SW 1271 (cell line): ENCODE measurements at places on chromosomes 1 and 21.
A peak's percentile ranks its signal among the peaks of the same experiment; 100 is the strongest.

- DNase-seq = no peak
Measured at GRCh38 chr1:75475696-75476095, 135.2 kb downstream of the SLC44A5 start.

GRCh38 chr1:85371021-85371420, 93.9 kb downstream of the DDAH1 start:
- no peak for DNase-seq

DNA sequence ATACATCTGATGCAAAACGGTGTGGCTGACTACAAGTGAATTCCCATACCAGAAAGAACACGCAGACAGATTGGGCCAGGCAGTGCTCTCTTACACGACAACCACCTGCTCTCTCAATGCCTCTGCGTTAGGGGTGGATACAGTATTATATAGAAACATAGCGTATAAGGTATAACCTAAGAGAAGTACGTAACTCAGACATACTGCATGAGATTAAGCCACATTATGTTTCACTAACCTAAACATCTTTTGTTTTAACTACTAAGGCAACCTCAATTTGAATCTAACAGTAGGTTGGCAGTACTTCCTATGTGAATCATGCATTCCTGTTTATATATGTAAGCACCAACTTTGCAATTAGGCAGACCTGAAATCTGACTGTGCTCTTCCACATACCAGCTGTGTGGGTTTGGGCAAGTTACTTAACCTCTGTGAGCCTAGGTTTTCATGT, 58.1 kb upstream of the COA6 start:
- DNase-seq = peak; percentile 64

DNA sequence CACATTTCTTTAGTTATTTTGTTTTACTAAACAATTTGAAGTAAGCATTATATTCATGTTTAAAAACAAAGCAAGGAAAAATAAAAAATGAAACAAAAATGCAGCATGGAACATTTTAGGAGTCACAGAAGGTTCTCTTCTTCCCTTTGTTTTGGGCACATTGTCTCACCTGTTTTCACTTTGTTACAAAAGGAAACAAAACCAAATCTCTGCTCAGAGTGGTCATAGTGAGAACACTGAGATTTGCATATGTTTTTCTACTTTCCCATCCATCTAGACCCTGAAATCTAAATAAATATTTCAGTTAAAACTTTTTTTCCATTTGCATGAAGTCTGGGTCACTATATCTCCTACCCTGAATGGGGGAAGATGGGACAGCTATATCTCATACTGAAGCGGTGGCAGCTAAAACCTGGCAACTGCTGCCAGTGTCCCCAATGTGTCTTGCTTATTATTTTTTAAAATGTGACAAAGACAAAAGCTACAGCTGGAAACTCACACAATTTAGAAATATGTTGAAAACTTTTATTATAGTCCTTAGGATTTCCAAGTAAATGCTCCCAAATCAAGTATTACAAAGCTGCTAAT, 3.5 kb downstream of the EXOC8 start:
- DNase-seq = no peak

GRCh38 chr1:78491451-78492071, 787 bp downstream of the PTGFR start:
- peak; percentile 27 for DNase-seq

GRCh38 chr1:232382671-232383070, 247.3 kb downstream of the SIPA1L2 start:
- DNase-seq = no peak

GRCh38 chr1:155277902-155278688, 832 bp downstream of the HCN3 start:
- DNase-seq = peak; percentile 34

- no peak for DNase-seq
Measured at GRCh38 chr1:209406595-209406994, 176.9 kb upstream of the CAMK1G start.

DNA sequence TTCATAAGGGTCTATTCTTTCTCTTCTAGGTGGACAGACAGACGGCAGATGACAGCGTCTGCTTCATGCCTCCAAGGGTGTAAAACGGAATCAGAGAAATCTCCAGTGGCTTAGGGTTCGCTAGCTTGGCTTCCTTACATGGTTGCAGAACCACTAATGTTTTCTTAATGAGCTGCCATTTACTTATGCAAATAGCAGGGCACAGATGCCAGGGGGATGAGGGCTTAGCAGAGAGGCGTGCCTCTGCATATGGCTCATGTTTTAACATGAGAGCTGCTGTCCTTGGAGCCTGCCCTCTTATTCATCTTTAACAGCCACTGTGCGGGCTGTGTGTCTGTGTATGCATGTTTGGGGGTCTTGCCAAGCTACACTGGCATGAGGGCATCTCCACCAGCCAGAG, 119.6 kb downstream of the IER5 start:
- no peak for DNase-seq

DNA sequence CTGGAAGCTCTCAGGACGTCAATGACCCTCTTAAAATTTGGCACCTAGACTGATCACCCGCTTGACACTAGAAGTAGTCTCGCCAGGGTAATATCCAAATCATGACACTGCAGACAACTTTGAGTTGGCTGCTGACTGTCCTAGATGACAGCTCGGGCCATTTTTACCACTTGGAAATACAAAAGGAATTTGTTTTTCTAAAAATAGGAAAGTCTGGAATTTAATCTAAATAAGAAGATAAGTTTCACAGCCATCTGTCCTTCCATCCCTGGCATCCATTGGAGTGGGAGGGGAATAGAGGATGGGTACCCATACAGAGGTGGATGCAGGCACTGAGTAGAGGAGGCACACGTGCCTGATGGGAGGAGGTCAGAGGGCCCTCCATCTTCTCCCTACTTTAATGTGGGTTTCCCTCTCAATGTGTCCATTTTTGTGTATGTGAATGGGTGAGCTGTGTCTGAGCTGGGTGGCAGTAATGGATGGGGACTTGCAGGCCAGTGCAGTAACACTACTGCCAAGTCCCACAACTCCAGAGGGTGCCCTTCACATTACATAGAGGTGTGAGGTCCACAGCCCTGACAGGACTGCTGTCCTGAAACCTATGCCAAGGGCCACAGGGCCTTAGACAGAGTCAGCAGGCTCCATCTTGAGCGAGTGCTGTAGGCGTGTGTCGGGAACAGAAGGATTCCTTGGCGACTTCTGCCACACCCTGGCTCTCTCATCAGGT, 104.8 kb upstream of the IPO9 start:
- DNase-seq = no peak

- no peak for DNase-seq
Measured at GRCh38 chr1:234660536-234661316, 50.7 kb upstream of the IRF2BP2 start.

DNA sequence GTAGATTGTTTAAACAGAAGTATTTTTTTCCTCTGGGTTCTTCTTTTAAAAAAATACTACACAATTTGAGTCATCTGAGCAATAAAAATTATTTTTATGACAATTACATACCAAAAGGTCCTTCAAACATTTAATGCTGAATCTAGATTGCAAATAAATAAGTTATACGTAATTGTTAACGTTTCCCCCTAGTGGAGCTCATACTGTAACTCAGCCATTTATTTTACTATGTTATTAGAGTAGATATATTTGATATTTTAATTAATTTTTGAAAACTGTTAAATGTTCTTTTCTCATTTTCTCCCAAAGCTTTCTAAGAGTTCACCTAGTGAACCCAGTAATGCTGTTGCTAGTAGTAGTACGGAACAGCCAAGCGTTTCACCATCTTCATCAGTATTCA, 33.5 kb downstream of the ZMYM1 start:
- peak; percentile 3 for DNase-seq

- no peak for DNase-seq
Measured at GRCh38 chr1:213124590-213124989, 73.5 kb downstream of the RPS6KC1 start.

DNA sequence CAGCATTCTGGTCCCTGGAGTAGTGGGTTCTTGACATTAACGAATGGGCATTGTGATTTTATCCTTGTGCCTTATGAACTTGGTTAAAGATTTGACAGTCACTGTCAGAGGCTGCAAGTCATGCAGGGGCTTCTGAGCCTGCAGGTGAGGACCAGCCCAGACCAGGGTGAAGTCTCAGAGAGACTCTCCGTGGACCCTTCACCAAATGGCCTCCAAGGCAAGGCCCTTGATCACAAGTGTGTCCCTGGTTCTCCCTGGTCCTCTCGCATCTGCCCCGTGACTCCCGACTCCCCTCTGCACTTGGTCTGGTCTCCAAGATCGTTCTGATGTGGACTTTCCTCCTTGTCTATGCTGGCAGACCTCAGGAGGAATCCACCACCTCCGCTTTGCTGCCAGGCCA, 476.5 kb upstream of the VAMP3 start:
- no peak for DNase-seq

DNA sequence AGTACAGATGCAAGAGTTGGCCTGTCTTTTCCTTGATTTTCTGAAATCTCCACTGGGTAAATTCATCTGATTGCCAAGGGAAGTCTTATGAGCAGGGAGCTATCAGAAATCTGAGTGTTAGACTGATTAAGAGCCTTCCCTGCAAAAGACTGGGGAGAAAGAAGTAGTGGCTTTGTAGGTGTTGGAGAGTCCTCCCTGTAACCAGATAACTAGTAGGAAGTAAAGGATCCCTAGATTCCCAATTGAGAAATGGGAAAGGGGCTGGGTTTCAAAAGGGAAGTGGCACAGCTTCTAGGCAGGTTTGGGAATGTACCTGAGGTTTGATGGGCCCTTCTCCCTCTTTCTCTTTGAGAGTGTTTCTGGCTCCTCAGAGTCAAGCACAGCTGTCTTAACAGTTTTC, 2.1 kb downstream of the TLCD4 start:
- no peak for DNase-seq

GRCh38 chr1:92754719-92755050, 30.2 kb downstream of the EVI5 start:
- no peak for DNase-seq

- DNase-seq = no peak
Measured at GRCh38 chr1:24551290-24551959, 4.5 kb upstream of the NCMAP start.

GRCh38 chr1:190908246-190908645, 430.6 kb upstream of the BRINP3 start:
- no peak for DNase-seq

DNA sequence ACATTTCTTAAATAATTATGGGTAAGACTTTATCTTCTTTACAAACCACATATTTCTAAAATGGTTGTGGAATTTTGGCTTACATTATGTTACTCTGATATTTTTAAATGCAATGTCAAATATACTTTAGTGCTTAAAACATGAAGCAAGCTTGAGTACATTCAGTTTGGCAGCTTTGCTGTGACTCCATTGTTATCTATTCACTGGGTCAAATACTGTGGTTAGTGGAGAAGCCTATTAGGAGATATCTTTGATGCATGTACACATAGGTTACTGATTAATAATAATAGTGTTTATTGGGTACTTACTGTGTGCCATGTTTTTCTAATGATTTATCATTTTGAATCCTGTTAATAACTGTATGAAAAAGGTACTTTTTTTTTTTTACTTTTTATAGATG, 520.4 kb upstream of the B3GALT2 start:
- no peak for DNase-seq

DNA sequence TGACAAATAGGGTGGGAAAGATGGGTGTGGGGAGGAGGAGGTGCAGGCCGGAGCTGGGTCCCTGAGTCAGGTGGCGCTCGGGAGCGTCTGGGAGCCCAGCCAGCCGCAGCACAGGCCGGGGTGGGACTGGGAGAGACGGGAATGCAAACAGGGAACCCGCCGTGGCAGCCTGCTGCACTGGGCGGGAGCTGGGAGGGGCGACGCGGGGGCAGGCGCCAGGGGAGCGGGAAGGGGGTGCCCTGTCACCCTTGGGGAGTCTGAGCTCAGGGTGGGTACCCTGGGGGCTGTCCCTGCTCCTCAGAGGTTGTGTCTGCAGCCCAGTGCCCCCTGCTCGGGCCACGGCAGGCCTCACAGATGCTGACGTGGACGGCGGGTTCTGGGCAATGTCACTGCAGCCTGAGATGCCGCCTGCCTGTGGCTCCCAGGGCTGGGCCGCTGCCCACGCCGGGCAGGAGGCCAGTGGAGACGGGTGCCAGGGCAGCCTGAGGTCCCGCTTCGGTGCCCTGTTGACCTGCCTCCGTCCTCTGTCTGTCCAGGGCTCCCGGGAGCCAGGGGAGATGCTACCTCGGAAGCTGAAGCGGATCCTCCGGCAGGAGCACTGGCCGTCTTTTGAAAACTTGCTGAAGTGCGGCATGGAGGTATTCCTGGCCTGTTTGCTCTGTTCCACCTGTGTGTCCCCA, 16.6 kb upstream of the LRRC3 start:
- DNase-seq = no peak

DNA sequence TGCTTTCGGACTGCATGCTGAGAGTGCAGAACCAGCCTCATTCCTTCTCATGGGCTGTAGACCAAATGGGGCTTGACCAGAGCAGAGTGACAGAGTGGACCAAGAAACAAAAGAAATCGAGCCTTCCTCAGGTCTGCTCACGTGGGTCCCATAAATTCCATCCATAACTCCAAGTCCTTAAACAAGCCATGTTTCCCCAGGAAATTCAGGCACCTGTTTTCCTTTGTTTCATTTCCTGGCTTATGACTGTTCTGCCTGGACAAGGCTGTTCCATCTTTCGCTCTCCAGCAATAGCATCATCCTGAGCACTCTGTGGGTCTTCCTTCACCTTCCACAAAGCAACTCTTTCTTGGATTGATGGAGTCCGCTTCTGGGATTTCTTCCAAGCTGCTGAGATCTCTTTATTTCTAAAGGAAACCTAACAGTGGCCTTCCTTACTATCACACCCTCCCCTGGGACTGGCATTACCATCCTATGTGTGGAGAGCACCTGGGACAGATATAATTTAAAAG, 63.9 kb downstream of the LAMC2 start:
- DNase-seq = no peak

DNA sequence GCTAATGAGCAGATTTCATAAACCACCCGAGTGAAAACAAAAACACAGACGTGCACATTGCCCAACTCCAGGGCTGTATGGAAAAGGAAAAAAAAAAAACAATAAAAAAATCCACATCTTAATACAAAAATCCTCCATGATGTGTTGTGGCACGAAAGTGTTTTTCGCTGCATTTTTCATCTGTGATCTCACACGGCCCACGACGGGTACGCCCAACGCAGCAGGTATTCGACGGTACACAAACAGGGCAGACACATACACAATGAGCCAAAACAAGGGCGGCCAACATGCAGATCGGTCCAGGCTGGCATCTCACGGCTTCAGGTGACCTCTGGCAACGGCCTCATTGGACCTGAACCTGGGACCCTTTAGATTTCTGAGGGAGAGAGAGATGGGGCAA, 31.1 kb downstream of the CASZ1 start:
- DNase-seq = no peak

GRCh38 chr1:115089420-115090185, at the start of gene TSPAN2:
Gene TSPAN2 (minus strand): TSS chr1:115089503. CDS start chr1:115089432, 71 bp downstream.
- no peak for DNase-seq

GRCh38 chr1:41353744-41354143, 7.5 kb upstream of the FOXO6 start:
- DNase-seq = no peak

DNA sequence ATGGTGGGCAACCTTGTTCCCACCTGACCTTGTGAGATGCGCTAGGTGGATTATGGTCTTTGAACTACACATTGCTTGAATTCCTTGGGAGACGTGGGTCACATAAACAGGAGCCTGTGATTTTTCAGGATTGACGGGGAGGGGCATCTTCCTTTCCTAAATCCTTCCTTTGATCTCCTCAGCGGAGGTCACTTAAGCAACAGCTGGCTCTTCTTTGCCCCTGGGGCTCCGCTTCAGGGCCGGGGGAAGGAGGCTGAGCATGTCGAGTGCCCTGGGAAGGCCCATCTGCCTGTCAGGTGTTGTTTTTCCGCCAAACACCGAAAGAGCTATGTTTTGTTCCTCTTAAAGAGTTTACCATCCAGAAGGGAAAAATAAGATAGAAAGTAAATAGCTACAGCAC, 40.6 kb downstream of the KIF26B start:
- DNase-seq = no peak
